ENCODE measurements at places on chromosomes 4 and X. TPM values are rescaled to one million over a fixed set of nuclear protein-coding genes. Genes with fewer than 3 reads are reported as not detected.

The TLR8 gene
- not detected for total RNA-seq

The NDNF gene
- total RNA-seq = 33.3 TPM

The CLNK gene
- total RNA-seq = not detected

GRCh38 chr4:182699795-182700194 is 217.4 kb downstream of the DCTD start:
- H3K36me3 ChIP-seq = no peaks in the 10 kb centered on the region
- no peak overlapping the region for H3K27ac ChIP-seq
- no peak for DNase-seq
- H3K4me3 ChIP-seq = no peak overlapping the region

DNA sequence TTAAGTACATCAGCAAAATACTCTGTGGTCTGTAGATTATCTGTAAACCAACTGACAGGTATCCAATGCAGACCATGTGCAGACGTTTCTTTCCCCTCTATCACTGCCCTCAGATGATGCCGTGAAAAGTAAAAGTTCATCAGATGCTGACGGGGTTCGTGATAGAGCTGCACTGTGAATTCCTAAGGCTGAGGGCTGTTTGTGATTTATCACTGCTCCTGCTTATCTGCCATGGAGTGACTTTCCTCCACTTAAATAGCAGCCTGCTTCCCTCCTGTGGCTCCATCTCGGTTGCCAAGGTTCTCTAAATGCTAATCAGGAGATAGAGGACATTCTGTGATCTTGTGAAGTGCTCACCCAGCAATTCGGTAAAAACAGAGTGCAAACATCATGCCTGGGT is 89.3 kb upstream of the SRD5A3 start:
- H3K27ac ChIP-seq = no peak overlapping the region
- no peak overlapping the region for H3K4me3 ChIP-seq
- no peak for DNase-seq
- peaks cover 32% of the 10 kb centered on the region for H3K4me1 ChIP-seq
- no peaks in the 10 kb centered on the region for H3K27me3 ChIP-seq
- no peaks in the 10 kb centered on the region for H3K36me3 ChIP-seq

- no peak overlapping the region for H3K4me3 ChIP-seq
- H3K36me3 ChIP-seq = peaks cover 5% of the 10 kb centered on the region
- H3K27me3 ChIP-seq = no peaks in the 10 kb centered on the region
- DNase-seq = no peak
These were observed 19.3 kb upstream of the SLC9A7 start for GRCh38 chrX:46777971-46778810.

- H3K4me3 ChIP-seq = no peak overlapping the region
- H3K27me3 ChIP-seq = no peaks in the 10 kb centered on the region
- H3K36me3 ChIP-seq = no peaks in the 10 kb centered on the region
- no peaks in the 10 kb centered on the region for H3K4me1 ChIP-seq
- H3K27ac ChIP-seq = no peak overlapping the region
- DNase-seq = no peak
These were observed 440.3 kb downstream of the ZIC3 start for GRCh38 chrX:138006180-138006579.

All from endothelial cell (in vitro differentiated cells).